ENCODE measurements at places on chromosomes 6 and 20. TPM values are rescaled to one million over a fixed set of nuclear protein-coding genes. Genes with fewer than 3 reads are reported as not detected.

DNA sequence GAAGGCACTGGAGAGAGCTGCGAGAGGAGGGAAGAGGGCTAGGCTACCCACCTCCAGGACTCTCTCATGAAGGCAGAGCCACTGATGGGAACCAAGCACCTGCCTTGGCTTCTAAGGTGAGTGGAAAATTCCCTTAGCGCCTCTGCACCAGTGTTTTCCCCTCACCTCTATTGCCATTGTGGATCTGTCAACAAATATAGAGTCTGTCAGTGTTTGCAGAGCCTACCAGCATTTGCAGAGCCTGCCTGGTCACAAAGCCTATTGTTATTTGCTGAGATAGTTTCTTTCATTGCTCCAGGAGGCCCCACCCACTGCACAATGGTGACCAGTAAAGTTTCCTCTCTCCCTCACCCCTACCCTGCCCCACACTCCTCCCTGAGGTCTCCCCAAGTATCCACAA is 141.9 kb downstream of the MRPL14 start:
- no peak for DNase-seq

- DNase-seq, result peak; percentile 64
Measured at GRCh38 chr20:7650086-7650879, 290.0 kb downstream of the HAO1 start.

GRCh38 chr20:49712996-49713752 is 504 bp downstream of the B4GALT5 start:
- DNase-seq, result peak; percentile 49

PHACTR3 gene
- total RNA-seq, result 1.6 TPM

PRRT1 gene
- 0.20 TPM for total RNA-seq

DNA sequence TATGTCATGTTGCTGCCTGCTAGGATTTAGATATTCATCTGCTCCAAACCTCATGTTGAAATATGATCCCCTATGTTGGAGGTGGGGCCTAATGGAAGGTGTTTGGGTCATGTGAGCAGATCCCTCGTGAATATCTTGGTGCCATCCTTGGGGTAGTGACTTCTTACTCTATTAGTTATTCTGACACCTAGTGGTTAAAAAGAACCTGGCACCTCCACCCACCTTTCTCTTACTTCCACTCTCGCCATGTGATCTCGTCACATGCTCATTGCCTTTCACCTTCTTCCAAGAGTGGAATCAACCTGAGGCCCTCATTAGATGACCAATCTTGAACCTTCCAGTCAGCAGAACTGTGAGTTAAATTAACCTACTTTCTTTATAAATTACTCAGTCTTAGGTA is 549.4 kb upstream of the SYNCRIP start:
- peak; percentile 7 for DNase-seq

GRCh38 chr6:136289327-136289578 is 393 bp downstream of the BCLAF1 start:
- peak; percentile 95 for DNase-seq

Measured in lung microvascular endothelial cell (primary cell).